Stimulated activated naive CD8-positive, alpha-beta T cell treated with anti-CD3 and anti-CD28 coated beads, Interleukin-15, Interleukin-2, amounts not matched to agents 100 U/mL and 50 U/mL, for 24 hours (primary cell): ENCODE measurements at places on chromosomes 11 and 22.

DNA sequence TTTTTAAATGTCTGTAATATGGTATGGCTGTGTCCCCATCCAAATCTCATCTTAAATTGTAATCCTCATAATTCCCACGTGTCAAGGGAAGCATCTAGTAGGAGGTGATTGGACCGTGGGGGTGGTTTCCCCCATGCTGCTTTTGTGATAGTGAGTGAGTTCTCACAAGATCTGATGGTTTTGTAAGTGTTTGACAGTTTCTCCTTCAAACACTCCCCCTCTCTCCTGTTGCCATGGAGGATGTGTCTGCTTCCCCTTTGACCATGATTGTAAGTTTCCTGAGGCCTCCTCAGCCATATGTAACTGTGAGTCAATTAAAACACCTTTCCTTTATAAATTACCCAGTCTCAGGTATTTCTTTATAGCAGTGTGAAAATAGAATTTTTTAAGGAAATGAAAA lies 31.1 kb upstream of the CD44 start:
- no peak for DNase-seq

GRCh38 chr11:117868088-117868487 lies 8.4 kb downstream of the FXYD6 start:
- no peak for DNase-seq

DNA sequence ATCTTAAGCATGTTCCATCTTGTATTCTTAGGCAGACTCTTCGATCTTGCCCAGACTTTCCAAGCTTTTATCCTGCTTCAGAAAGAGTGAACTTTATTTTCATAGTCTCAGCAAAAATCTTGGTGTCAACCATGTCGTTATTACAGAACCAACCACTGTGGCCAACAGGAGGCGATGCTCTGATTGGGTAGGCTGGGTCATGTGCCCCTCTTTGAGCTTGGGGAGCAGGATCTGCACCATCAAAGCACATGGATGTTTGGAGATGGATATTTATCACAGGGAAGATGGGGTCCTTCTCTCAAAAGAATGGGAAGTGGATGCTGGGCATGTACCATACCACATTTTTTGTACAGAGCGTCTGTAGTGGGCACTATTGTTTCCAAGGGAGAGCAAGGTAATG lies 197.4 kb downstream of the MYO18B start:
- DNase-seq, result no peak

- DNase-seq, result no peak
These were observed 8.6 kb upstream of the JAML start for GRCh38 chr11:118233377-118233776.

GRCh38 chr11:78954261-78954660 lies 379.6 kb upstream of the NARS2 start:
- no peak for DNase-seq

DNA sequence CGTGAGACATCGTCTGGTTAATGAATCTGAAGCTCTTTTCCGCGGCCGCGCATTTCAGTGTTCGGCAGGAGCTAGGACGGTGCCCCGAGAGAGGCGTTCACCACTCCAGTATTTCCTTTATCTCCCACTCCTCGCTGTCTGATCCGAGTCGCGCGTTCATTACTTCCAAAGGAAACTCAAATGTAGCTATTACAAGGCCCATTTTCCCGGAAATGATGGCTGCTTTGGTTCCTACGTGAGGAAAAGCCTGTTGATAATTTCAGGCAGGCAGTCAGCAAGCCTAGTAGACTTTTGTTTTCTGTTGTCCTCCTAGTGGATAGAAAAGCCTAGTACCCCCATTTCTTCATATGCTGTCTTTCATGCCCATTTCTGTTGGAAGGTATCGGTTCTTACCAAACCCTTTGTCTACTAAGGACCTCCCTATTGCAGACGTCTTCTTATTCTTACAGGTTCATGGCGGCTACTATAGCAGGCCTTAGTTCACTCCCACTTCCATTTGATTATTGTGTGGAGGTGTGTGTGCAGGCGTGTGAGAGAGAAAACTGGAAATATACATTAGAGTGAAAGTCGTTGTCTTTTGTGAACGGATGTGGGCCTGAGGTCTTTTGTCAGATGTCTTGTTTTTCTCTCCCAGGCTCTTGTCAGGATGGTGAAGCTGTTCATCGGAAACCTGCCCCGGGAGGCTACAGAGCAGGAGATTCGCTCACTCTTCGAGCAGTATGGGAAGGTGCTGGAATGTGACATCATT lies 737 bp downstream of the RBM4 start:
- DNase-seq, result no peak

DNA sequence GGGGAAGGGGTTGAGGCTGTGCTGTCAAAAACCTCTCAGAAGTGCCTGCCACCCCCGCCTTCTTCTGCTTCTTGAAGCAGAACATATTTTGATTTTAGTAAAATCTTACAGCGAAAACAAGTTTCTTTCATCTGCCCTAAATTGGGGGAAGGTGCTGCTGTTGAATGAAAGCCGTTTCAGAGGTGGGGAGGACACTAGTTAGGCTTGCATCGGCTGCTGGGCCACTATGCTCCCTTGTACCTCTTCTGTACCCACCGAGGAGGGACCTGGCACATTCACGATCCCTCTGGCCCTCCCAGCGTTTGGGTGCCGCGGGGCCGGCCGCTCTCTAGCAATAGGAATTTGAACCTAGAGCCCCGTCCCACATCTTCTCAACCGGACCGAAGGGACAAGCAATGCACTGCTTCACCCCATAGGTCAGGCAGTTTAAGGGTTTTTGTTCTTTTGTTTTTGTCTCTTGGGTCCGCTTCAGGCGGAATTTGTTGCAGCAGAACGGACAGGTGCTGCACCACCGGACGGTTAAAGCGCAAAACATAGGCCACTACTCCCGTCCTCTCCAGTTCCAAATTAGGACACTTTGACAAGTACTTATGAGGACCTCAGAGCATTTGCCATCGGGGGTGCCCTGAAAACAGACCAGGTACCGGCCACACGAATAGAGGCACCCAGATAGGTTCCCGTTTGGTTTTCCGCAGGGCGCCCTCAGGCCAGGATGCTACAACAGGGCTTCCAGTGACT lies 5.6 kb downstream of the SLC6A5 start:
- DNase-seq, result no peak

DNA sequence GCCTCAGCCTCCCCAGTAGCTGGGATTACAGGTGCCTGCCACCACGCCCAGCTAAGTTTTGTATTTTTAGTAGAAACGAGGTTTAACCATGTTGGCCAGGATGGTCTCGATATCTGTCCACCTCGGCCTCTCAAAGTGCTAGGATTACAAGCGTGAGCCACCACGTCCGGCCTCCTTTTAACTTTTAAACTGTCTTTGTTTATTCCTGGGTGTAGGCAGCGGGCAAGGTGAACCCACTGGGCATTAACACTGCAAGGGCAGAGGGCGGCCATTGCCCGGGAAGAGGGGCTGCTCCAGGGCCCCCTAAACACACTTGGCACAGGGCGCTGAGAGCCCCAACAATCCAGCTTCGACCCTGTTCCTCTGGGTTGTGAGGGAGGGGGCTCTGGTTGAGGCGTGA lies 693.6 kb downstream of the BRD1 start:
- DNase-seq, result no peak

DNA sequence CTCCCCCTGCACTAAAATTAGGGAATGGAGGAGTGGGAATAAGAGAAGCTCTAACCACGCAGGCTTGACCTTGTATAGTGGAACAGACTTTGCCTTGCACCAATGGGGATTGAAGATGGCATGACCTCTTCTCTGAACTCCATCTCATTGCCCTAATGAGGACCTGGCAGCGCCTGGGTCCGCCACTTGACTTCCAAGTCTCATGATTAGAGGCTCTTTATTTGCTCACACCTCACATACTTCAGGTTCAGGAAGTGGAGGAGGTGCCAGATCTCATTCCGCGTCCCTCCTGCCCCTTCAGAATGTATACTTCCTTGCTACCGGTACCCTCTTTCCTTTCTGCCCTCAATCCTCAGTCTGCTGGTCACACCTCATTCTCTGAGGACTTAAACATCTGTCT lies 106.0 kb upstream of the CD44 start:
- DNase-seq, result no peak

DNA sequence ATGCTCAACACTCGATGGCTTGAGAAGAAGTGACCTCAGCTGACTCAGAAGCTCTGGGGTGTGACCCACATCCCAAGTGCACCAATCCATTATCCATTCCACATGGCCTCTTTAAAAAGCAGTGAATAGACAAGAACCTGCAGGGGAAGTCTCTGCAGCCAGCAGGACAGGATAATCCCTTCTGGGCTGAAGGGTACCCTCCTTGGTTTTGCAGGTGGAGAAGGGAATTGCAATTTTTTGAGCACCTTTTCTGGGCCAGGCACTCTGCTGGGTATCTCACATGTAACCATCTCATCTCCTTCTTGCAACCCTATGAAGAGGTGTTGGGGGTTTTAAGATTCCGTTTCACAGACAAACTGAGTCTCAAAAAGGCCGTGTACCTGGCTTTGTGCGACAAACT lies 76.6 kb downstream of the MYO18B start:
- no peak for DNase-seq

- no peak for DNase-seq
These were observed 72.5 kb upstream of the MYO18B start for GRCh38 chr22:25669253-25670069.

DNA sequence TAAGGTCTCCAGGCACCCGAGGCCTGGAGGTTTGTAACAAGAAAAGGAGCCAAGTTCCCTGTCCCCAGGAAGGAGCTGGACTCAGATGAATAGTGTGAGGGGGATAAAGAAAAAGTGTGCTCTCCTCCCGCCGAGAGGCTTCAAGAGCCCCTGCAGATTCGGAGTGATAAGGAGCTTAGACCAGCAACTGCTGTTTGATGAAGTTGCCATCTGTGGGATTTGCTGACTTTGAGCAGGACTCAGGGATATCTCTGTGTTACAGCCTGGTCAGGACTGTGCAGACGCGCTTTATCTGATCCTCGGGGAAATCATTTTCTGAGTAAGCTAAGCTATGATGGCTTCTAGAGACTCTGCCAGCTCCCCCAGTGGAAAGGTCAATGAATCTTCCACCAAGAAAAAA lies 1017.0 kb downstream of the TBC1D22A start:
- DNase-seq, result no peak

- DNase-seq, result no peak
These were observed 485.9 kb downstream of the JRKL start for GRCh38 chr11:96875712-96876111.

DNA sequence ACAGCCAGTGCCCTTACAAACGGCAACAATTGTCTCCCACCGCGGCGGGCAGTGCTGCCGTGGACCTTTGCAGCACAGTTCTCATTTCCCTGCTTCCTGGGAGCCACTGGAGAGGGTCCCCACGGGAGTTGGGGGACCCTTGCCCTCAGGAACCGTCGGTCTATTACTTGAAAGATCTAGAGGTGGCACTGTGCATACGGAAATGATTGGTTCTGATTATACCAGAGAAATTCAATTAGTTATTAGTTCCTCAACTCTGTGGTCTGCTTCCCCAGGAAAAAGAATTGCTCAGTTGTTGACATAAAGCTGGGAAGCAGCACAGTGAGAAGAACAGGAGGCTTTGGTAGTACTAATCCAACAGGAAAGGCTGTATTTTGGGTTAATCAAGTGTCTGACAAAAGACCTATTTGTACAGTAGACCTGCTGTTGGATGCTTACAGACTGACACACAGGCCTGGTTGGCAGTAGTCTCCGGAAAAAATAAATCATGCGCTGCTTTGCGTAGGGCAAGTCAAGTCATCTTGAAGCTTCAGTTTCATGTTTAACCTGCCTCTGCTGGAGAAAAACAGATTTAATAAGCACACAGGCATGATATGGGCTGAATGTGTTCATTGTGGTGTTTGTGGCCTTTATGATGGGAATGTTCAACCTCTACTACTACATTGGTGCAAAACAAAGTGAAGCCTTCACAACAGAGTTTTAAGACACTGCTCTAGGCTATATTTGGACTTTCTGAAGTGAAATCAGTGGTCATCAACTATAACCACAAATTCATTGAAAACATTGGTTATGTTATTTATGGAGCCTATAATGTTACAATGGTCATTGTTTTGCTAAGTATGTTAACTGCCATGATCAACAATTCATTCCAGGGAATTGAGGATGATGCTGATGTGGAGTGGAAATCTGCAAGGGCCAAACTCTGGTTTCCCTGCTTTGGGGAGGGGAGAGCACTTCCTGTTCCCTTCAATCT lies 54.6 kb upstream of the SC5D start:
- DNase-seq, result no peak

DNA sequence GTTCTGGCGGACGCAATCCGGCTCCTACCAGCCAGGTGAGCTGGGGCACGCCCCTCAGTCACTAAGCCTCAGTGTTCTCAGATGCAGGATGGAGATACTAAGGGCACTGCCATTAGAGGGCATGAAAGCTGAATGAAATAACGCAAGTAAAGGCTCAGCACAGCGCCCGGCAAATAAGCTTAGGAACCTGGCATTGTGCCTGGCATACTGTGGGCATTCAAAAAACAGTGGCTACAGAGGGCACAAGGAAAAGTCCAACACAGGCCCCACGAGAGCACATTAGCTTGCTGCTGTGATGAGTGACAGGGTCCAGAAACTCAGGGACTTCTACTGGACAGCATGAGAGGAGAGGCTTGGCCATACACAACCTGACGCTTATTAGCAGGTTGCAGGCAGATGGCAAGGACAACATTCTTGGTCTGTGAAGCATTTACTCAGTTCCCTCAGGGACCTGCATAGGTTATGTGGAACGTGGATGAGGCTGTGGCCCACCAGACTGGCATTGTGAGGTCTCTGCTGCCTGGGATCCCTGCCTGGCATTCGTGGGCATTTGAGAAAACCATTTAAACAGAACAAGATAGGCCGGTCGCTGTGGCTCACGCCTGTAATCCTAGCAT lies 12.2 kb downstream of the TXN2 start:
- no peak for DNase-seq

- peak; percentile 26 for DNase-seq
These were observed 653 bp downstream of the NAGA start for GRCh38 chr22:42069801-42070516.

DNA sequence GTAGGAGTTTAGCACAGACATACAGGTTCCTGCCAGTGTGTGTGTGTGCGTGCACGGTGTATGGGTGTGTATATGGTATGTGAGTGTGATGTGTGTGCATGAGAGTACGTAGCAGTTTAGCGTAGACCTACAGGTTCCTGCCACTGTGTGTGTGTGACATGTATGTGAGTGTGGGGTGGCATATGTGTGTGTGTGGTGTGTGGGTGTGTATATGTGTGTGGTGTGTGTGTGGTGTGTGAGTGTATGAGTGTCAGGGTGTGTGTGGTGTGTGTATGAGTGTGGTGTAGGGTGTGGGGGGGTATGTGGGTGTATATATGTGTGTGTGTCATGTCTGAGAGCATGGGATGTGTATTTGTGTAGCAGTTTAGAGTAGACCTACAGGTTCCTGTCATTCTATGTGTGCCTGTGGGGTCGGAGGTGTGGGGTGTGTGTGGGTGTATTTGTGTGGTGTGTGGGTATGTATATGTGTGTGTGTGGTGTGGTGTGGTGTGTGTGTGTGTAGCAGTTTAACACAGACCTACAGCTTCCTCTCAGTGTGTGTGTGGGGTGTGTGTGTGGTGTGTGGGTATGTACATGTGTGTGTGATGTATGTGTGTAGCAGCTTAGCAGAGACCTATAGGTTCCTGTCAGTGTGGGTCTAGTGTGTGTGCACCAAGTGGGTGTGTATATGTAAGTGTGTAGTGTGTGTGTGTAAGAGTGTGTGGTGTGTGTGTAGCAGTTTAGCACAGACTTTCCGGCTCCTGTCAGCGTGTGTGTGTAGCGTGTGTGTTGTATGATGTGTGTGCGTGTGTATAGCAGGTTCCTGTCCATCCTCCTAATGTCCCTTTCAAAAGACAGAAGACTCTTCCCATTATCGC lies 31.8 kb upstream of the TBCEL start:
- DNase-seq, result no peak
